ENCODE measurements at places on chromosomes 3 and 15.
A peak's percentile ranks its signal among the peaks of the same experiment; 100 is the strongest.

GRCh38 chr15:27235681-27236080 lies 264.7 kb downstream of the GABRG3 start:
- DNase-seq = no peak

GRCh38 chr15:26537663-26538062 lies 235.2 kb downstream of the GABRB3 start:
- DNase-seq = no peak

GRCh38 chr3:122353215-122353614 lies 28.2 kb downstream of the CSTA start:
- no peak for DNase-seq

GRCh38 chr15:70763120-70763949 lies at the start of gene UACA:
TSS of gene UACA (minus strand) at chr15:70763558. CDS start at chr15:70763407, 151 bp downstream.
- peak; percentile 45 for DNase-seq

GRCh38 chr15:42891569-42891968 lies 29.0 kb downstream of the TTBK2 start:
- no peak for DNase-seq

- DNase-seq = no peak
Observed at GRCh38 chr3:97021778-97022177, 207.4 kb downstream of the EPHA6 start.

- no peak for DNase-seq
Observed at GRCh38 chr3:30754426-30754825, 140.0 kb downstream of the GADL1 start.

DNA sequence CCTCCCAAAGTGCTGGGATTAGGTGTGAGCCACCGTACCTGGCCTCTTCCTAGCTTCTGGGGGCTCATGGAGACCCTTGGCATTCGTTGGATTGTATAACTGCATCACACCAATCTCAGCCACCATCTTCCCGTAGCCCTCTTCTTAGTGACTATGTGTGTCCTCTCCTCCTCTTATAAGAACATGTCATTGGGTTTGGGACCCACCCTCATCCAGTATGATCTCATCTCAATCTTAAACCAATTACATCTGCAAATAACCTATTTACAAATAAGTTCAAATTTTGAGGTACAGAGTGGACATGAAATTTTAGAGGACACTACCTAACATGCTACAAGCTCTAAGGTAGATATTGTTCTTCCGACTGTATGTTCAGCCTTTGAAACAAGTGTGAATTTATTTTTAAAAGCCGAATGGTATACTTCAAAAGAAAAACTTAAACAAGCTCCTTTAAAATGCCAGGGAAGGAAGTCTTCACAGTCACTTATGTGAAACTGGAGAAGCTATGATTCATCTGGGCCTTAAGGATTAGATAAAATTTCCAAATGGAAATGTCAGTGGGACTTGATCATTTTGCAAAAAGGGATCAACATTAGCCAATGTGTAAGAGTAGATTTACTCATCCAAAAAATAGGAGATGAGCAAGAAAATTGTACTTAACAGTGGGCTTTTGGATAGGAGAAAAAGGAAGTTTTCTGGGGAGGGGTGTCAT lies 225.7 kb downstream of the MEX3B start:
- no peak for DNase-seq
